ENCODE measurements at places on chromosomes 3 and 15.

DNA sequence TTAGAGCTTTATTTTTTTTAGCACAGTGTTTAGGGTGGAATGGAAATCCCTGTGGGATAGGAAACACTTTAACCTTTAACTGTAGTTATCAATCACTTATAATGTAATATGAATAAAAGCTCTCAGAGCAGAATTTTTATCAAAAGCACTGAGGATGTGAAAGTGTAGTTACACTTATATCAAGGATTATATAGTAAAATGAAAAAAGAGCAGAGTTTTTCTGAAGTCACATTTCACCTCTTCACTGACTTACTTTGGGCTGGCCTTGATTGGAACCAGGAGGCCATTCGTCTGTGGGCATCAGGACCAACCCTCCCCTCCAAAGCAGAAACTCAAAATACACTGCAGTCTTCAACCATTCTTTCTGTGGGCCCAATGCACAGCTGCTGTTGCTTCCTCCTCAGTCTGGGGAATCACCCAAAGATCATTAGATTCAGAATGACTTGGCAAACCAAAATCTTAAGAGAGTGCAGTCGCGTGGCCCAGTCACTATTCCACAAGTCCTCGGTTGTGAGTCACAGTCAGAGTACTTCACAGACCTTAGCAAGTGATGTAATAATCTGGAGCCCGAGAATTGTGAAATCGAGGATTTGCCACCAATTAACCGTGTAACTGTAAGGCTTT is 132.6 kb upstream of the COL8A1 start:
- no peak for DNase-seq

DNA sequence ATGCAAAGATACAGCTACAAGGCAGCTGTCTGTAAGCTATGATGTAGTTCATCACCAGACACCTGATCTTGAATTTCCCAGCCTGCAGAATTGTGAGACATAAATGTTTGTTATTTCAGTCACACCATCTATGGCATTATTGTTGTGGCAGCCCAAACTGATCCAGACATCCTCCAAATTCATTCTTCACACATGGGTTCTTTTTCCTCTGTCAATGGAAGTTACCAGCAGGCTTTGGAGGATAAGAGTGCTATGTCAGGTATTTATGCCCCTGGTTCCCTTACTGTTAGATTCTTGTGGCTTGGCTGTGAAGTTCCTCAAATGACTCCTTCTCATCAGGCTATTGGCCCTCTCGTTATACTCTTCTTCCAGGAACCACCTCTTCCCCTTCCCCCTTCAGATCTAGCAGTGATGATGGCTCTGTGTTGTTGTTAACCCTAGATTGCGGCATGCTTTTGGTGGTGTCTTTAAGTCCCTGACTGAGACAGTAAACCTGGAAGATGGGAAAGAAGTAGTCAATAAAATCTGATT is 91.0 kb upstream of the CHMP2B start:
- DNase-seq: no peak

DNA sequence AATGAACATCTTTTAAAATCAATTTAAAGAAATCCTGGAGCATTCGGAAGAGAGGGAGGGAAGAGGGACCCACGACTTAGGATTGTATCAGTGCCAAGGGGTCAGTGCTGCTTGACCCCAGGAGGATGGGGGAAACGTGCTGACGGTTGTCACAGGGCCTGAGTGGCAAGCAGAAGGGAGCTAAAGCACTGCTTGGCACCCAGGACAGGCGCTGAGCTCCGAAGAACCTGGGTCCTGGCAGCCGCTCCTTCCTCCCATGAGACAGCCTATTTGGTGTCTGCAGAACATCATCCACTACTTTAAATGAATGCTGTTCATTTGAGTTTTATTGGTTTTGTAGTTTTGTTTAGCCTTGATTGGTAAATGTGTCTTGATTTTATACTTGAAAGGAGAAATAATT is 54.5 kb downstream of the RGMA start:
- no peak for DNase-seq

DNA sequence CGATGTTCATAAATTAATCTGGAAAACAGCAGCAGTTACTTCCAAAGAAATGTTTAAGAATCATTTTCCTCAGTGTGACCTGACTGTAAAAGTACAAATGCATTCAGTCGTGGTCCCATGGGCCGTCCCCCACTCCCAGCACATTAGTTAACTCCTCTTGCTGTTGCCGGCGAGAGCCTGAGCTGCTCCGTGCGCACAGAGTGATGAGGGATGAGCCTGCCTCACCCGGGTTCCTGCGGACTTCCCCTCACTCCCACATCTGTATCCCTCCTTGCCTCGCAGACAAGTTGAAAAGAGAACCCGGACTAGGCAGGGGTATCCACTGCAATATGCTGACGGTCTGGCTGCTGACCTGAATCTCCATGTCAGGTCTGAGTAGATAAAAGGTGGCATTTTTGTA is 861.7 kb upstream of the NR2F2 start:
- DNase-seq: no peak

DNA sequence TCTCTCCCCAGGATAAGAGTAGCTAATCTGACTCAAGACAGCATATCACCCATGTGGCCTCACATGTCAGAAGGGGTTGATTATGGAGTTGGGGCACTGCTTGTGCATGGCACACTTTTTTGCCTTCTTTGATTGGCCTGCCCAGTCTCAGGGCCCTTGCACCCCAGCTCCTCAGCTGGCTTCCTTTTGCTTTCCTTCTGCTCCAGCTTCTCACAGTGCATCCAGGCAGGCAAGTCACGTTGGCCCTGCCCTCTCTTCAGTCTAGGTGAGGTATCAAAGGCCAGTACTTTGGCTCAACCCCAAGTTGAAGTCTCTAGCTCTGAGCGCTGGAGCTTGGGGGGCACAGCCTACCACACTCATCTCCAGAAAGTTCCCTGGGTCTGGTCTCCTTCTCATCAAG is 42.2 kb downstream of the NGRN start:
- DNase-seq: no peak

- DNase-seq: no peak
Observed at GRCh38 chr3:179474480-179474879, 23.2 kb upstream of the GNB4 start.

GRCh38 chr15:76163457-76164295 is 103.9 kb downstream of the TMEM266 start:
- no peak for DNase-seq

DNA sequence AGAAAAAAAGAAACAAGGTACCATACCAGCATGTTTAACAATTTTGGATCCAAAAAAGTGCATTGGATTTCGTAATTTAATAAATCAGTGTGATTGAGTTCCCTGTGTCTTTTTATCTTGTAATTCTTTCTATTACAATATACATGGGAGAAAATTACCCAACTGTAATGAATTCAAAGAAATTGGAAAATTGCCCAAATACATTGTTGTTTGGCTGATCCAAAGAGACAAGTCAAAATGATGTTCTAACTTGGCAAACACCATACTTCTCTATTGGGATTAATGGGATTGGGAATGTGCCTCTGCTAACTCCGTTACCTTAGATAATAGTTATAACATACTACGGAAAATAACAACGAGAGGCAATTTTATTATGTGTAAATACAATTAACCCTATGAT is 1097.1 kb downstream of the ROBO1 start:
- no peak for DNase-seq

- no peak for DNase-seq
Observed at GRCh38 chr3:174784206-174784934, 74.8 kb upstream of the NAALADL2 start.

- no peak for DNase-seq
Observed at GRCh38 chr15:41928100-41928499, 34.2 kb upstream of the SPTBN5 start.

- DNase-seq: no peak
Observed at GRCh38 chr3:57709031-57709430, 16.2 kb upstream of the DENND6A start.

DNA sequence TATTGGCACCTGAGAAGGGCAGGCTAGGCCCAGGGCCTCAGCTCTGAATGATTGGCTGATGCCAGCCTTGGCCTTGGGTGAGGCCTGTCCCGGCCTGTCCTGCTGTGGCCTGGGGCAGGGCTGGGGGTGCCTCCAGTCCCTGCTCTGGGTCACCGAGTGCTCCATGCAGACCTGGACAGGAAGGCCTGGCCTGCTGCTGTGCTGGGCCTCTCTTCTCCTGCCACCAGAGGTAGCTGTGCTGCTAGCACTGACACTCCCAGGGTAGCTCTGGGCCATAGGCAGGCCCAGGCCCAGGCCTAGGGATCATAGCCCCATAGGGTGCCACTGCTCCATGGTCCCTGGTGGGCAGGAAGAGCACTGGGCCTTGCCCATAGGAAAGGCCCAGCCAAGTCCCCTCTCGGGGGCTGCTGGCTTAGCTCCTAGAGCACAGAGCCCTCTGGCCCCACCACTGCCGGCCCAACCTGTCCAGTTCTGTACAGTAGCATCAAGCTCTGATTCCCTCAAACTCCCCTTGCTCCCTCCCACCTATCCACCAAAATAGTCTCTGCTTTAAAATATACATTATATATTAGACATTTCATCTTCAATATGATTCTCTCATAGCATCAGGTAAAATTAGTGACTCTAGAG is 18.2 kb downstream of the ABTB1 start:
- no peak for DNase-seq

DNA sequence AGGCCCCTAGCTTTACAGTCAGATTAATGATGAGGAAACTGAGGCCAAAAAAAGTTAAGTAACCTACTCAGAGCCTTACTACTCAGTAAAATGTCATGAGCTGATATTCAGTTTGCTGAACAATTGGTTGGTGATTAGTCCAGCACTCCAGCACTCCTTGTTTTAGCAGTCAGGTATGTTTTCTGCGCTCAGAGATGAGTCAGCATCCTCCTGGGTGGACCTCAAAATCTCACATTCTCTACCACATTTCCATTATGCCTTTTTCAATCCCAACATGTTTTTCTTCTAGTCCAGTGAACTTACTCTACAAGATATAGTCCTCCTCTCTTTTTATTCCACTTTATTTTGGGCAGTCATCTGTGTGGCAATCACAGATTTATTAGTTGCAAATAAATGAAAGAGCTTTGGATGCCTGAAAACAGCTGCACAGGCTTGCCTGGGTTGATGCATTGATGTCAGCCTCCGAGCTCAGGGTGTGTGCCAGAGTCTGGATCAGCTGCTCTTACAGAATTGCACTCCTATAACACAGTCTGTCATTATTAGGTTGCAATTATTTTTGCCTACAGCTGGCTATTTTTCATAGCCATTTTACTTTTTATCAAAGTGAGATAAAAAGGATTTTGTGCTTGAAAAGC is 133.2 kb downstream of the ARPP21 start:
- no peak for DNase-seq

DNA sequence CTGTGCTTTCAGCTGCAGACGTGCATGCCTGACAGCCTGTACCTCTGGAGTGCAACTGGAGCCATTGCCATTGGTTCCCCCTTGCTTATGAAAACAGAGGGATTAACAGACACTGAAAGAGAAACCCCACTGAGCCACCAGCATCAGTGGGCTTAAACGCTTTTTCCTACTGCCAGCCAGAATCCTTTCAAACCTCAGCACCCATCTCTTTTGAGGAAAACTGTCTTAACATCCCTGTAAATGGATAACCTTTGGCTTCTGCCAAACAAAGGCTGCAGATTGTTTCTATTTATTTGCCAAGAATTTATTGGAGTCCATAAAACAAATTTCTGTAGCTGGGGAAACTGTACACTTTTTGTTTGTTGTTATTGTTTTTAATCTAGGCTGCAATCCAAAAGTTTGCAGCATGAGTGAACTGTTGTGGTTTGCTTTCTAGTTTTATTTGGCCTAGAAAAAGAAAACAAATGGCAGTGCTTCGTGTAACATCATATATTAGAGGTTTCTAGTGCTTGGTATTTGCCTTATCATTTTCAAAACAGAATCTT is 369.2 kb upstream of the IL12A start:
- no peak for DNase-seq

DNA sequence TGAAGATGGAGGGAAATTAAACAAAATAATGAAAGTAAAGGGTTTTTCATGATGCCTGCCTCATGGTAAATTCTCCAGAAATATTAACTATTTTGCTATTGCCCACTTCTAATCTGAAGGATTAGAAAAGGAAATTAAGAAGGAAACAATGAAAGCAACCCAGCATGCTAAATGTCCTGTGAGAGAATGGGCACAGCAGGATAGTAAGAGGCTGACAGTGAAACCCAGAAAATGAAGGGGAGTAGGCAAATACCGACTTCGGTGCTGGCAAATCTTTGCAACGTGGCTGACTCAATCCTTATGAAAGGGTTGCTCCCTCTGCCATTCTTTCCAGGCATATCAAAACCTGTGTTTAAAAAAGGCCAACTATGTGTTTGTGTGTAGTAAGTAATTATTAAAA is 147.5 kb upstream of the SYNPR start:
- DNase-seq: no peak

DNA sequence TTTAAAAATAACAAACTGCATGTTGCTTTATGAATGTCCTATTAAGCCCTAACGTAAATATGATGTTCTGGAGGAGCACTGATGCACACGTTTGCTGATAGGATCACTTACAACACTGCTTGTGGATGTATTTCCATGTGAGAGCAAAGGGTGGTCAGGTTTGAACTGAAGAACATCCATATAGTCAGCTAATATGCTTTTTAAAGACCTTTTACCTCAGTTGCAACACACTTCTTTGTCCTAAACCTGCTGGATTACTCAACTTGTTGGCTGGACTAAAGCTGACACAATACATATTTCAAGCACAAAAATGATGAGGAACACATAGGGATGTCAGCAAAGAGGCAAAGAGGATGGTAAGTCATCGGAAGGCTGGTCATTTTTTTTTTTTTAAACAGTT is 186.6 kb downstream of the TIGIT start:
- no peak for DNase-seq

GRCh38 chr15:31328428-31328968 is 1.9 kb downstream of the KLF13 start:
- DNase-seq: no peak

DNA sequence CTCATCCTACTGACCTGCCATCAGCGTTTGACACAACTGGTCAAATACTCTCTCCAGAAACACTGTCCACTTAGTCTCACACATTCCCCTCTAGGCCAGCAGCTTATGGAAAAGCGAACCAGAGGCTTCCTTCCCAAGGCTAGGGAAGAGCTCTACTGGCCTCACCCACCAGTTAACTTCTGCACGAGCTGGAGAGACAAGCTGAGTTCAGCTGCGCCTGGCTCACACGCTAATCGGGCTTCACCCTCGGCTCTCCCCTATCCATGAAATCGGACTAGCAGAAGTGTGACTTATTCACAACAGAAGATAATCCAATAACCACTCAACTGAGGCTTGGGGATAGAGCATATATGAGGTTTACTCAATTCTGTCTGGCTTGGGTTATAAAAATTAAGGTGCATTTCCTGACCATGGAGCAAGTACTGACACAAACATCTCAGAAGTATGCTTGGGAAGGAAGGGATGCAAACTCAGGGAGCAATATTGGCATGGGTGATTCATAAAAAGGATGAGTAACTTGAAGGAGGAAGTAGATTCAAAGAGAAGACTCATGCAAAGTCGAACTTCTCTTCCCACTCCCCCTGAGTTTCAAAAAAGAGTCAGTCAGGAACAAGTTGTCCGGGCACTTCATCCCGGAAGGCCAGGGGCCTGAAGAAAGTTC is 73.1 kb downstream of the XXYLT1 start:
- no peak for DNase-seq
